ENCODE measurements at places on chromosomes 7 and 10.

GRCh38 chr7:83610649-83611304 lies 38.2 kb downstream of the SEMA3E start:
- no peak for DNase-seq

DNA sequence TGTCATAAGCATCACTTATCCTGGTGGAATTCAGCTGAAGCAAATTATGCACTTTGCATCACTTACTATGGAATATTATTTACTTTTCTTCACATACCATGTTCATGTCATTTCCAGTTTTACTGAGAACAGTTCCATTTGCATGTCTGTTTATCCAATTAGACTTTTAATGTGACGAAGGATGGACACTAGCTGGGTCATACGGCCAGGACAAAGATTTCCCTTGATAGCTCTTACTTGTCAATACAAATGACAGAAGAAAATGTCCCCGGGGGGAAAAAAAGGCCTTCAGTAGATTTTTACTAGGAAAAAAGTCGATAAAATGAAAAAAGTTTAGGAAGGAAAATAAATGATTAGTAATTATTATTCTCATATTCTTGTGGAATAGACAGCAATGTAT lies 106.6 kb downstream of the RAPGEF5 start:
- no peak for DNase-seq

DNA sequence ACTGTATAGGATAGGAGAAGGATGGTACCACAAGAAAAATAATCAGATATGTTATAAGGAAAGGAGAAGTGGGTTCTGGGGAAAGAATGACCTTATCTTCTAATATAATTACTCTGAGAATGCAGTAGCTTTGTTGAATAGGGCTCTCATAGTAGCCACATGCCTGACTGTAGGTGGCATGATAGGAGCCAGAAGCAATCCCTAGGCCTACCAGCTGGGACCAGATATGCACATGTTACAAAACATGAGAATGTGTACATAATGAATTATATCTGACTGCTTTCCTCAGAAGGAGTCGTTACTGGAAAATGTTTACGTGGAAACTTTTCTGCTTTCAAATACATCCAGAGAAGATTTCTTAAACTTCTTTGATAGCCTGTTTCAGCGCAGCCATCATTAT lies 53.2 kb upstream of the FAM3C start:
- no peak for DNase-seq

DNA sequence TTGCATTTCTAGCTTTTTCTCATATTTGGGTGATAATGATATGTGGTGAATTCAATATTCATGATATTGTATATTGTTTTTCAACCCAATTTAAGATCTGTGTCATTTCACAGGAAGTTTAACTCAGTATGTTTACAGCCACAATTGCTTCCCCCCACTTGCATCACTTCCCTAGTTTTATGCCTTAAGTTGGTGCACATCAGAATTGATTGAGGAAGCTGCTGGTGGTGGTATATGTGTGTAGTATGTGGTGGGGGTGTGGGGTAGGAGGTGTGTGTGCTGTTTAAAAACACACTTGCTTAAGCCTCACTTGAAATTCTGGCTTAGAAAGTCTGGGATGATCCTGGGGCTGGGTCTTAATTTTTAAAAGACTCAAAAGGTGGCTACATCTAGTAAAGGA lies 245.1 kb upstream of the AOAH start:
- no peak for DNase-seq

DNA sequence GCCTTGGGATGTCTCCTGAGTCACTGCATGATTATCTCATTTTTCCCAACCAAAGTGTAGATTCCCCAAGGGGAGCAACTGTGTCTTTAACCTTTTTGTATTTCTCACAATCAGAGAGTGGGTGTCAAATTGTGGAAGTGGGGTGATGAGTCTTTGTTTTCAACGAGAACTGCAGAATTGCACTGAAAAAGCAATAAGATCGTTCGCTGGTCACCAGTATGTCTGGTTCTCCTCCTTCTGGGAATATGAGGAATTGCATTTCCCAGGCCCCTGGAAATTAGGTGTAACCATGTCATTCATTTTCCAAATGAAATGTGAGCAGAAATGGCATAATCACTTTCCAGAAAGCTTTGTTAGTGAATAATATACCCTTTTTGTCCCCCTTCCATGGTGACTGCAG lies 326.9 kb downstream of the GPAM start:
- DNase-seq, result no peak

GRCh38 chr10:105387971-105388370 lies 746.9 kb downstream of the SORCS3 start:
- DNase-seq, result no peak

- no peak for DNase-seq
These were observed 321.8 kb downstream of the GPR37 start for GRCh38 chr7:124443762-124444161.

GRCh38 chr10:75910032-75910431 lies 478.6 kb downstream of the LRMDA start:
- DNase-seq, result no peak

DNA sequence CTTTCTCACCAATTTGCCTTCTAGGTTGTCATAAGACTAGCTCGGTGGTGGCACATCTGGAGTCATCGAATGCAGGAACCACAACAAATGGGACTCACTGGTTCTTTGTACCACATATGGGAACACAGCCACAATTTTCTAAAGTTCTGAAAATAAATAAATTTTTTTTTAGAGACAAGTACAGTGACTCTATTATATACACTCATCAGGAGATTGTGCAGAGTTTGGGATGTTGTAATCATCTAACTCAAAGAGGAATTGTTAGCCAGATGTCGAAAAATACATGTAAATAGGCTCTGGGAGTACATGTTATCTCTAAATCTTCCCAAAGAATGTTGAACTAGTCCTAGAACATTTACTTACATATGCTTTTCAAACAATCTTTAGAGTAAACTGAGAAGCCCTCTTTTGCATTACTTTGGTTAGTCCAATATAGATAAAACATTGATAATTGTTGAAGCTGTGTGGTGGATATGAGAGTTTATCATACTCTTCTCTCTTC lies 19.6 kb upstream of the SEPTIN7 start:
- no peak for DNase-seq

DNA sequence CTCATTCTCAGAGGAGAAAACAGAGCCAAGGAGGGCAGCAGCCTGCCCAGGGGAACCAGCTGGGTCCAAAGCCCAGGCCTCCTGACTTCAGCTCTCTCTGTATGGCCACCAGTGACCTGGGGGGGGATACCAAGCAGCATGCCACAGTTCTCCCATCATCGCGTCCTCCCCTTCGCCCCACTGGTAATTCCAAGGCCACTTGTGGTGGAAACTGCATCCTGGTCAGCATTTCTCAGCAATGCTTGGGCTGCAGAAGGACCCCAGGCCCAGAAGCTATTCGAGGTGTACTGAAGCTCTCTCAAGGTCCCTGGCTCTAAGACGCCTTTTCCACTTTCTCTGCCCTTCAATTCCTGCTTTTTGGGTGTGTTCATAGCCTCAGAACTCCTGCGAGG lies 27.1 kb downstream of the BTBD16 start:
- no peak for DNase-seq

GRCh38 chr10:11631890-11632587 lies 20.6 kb upstream of the USP6NL start:
- no peak for DNase-seq

DNA sequence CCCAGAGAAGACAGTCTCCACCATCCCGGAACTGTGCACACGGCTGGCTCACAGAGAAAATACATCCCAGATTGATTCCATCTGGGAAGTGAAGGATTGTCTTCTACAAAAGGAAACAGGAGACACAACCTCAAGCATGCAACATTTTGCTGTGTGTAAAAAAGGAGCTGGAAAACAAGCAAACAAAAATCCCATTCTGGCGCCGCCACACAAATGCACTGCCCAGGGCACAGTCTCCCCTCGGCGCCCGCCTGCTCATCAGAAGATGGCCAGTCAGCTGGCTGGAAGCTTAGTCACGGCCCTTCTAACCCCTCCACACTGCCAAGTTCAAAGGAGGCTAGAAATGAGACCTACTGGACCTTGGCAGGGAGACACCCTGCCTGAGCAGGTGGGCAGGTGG lies 14.1 kb upstream of the CYTH3 start:
- no peak for DNase-seq

DNA sequence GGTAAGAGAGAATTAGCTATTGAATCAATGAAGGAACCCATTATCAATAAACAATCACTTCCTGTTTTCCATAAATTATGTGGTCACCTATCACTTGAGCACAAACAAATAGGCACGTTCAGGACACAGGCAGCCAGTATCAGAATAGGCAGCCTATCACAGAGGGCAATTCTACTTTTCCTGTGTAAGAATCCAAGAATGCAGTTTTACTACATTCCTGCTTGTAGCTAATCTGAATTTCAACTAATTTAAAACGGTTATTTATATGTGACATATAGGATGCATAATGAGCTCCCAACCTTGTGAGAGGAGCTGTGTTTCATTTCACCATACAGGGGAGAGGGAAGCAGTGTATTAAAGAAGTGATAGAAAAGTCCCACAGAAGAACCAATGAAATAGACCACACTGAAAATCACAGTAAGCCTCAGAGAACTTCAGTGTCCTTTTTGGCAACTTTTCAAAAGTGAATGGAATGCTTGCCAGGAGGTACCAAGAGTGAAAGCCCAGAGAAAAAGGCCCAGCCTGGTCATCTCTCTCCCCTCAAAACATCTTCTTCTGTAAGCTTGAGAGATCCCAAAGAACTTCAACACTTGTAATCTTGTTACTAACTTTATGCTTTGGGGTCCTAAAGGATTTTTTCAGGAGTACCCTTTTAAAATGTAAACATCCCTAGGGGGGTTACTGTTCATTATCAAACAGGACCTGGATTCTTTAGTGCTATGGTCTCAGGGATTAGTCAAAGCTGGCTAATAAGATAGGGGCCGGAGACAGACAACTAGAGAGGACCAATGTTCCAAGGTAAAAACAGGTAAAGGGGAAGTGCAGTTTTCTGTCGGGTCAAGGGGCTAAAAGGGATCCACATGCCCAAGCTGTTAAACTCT lies 1.3 kb downstream of the IMMP2L start:
- DNase-seq, result peak; percentile 29

GRCh38 chr7:15326044-15326644 lies 235.7 kb downstream of the AGMO start:
- DNase-seq, result no peak

- DNase-seq, result no peak
These were observed 109.9 kb upstream of the EFCAB10 start for GRCh38 chr7:105691082-105691679.

DNA sequence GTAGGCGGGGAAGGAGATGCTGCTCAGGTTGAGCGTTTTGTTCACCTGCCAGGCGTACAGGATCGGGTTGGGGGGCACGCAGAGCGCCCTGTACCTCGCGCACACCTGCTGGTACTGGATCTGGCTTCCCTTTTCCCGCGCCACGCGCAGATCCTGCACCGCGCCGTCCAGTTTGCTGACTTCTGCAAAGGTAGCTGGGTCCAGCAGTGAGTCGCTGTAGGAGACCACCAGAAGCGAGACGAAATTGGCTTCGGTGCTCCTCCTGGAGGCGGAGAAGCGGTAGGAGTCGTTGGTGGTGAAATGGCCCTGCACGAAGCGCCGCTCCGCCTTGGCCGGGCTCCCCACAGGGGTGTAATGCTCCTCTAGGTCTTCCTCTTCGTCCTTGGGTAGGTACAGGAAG lies 90.7 kb upstream of the RAB18 start:
- no peak for DNase-seq

DNA sequence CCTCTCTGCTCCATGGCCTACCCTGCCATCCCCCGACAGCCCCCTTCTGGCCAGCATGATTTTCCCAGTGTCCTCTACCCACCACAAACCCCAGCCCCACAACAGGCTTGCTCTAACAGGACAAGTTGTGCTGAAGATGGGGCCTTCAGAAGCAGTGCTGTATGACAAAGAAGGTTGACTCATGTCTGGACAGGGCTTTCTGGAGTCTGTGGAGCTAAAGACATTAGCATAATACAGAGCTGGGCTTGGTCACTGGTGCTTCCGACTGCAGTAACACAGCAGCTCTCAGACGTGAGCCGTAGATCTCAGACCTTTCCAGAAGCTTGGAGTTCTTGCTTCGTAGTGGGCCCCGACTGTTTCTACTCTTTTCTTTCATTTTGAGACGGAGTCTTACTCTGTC lies 100.5 kb downstream of the GTF2IRD1 start:
- no peak for DNase-seq

DNA sequence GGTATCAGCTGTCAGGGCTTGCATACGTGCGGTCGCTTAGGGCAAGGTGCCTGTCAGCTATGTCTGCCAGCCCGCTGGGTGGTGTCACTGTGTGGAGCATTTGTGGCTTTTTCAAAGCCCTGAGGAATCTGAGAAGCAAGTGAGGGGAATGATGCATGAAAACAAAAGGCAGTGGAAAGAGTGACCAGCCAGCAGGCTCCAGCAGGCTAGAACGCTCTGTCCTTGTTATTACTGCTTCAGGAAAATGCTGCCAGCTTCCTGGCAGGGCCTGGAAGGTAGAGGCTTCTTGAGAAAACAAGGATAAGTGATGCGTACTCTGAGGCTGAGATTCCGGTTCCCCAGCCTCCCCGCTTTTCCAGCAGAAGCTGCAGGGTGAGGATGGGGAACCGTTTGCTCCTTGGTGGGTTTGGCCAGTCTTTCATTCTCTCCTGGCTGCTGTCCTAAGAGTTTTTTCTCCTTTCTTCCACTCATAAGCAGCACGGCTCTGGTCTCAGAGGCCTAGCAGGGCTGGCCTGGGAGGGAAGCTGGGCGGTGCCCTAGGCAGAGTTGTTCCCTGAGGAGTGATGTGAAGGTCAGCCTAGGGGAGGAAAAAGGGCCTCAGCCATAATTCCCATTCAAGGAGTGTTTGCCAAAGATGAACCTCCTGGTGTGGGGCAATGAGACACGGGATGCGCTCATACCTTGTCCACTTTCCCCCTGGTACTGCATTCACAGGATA lies 42.8 kb upstream of the MKLN1 start:
- DNase-seq, result no peak

- no peak for DNase-seq
These were observed 227.2 kb upstream of the FAM3C start for GRCh38 chr7:121623130-121623872.

DNA sequence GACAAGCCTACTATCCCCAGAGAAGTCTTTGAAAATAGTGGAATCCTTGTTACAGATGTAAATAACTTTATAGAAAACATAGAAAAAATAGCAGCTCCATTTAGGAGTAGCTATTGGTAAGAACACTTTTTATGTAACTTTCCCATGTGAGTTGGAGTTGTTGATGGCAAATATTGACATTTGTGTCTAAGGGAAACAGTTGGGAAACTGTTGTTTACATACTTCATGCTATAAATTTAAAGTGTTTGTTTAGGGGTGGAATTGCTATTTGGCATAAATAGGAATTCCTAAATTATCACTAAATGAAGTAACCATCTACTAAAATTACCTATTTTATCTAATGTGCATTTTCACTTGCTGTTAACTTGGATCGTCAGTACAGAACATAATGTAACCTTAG lies 50.7 kb downstream of the GDI2 start:
- DNase-seq, result no peak

GRCh38 chr10:91528768-91529167 lies 104.1 kb downstream of the PPP1R3C start:
- no peak for DNase-seq

GRCh38 chr7:94069162-94069739 lies 65.1 kb upstream of the BET1 start:
- no peak for DNase-seq

DNA sequence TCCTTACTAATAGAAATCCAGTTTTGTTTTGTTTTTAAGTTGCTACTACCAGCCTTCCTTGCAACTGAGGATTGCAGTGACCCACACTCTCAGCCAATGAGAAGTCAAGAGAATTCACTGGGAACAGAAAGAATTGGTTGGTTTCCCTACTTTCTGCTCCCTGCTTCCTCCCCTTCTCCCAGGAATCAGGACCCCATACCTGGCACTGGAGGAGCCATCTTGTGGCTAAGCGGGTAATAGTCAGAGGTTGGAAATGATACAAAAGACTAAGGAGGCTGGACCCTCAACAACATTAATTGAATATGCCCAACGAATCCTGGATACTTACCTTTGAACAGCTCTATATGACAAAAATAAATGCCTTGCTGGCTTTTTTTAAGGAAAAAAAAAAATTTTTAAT lies 6.3 kb downstream of the TMEM176A start:
- no peak for DNase-seq

Measured in hematopoietic multipotent progenitor cell treated with erythropoietin and hydrocortisone succinate and interleukin-3 and kit ligand, for 17 days (in vitro differentiated cells).